ENCODE measurements at places on chromosomes 3 and 15.
A peak's percentile ranks its signal among the peaks of the same experiment; 100 is the strongest.

- DNase-seq, result no peak
Observed at GRCh38 chr15:43776101-43776717, 557 bp downstream of the ELL3 start.

DNA sequence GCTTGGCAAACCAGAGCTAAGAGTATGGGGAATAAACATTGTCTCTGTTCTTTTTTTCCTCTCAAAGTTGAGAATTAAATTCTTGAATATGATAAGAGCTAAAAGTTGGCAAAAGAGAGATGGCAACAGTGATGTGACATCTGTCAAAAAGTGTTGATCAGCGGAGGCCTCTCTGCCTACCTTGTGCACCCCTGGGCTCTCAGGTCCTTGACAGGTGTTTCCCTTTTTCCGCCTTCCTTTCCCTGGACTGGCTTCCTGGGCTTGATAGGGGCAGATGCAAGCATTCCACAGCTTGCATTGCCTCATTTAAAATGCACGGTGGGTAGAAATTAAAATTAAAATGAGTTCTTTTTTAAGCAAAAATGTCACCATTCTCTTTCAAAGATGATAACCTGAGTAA is 84.2 kb downstream of the NSUN3 start:
- no peak for DNase-seq

DNA sequence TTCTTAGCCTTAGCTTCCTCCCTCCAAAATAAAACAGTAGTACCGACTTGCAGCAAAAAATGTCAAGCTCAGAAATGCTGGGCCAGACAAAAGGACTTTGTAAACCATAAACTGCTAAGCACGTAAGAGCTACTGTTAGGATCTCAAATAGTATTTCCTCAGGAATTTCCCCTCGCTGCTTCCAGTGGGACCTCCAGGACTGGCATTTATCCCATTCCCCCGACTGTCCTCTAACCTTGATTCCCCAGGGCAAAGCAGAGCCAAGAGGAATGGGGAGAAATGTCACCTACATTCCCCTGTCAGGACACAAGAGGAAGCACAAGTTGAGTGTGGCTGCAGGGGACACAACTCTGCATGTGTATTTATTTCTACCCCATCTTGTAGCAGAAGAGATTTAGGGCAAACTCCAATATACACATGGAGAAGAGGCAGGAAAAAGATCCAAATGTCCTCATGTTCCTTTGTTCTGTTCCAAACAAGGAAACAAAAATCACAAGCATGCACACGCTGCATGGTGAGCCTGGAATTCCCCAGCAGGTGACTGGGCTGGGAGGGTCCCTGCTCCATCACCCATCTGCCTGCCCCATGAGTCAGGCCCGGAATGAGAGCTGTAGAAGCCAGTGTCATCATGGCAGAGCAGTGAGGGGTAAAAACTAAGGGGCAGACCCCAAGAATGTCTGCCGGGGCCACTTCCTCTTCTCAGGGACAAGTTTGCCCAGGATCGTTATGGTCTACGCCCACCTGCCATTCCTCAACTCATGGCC is 4.2 kb downstream of the STOML1 start:
- DNase-seq, result no peak

- DNase-seq, result no peak
Observed at GRCh38 chr15:89401631-89402517, 67.2 kb upstream of the POLG start.

GRCh38 chr15:51223771-51224229 is 114.6 kb downstream of the CYP19A1 start:
- DNase-seq, result no peak

DNA sequence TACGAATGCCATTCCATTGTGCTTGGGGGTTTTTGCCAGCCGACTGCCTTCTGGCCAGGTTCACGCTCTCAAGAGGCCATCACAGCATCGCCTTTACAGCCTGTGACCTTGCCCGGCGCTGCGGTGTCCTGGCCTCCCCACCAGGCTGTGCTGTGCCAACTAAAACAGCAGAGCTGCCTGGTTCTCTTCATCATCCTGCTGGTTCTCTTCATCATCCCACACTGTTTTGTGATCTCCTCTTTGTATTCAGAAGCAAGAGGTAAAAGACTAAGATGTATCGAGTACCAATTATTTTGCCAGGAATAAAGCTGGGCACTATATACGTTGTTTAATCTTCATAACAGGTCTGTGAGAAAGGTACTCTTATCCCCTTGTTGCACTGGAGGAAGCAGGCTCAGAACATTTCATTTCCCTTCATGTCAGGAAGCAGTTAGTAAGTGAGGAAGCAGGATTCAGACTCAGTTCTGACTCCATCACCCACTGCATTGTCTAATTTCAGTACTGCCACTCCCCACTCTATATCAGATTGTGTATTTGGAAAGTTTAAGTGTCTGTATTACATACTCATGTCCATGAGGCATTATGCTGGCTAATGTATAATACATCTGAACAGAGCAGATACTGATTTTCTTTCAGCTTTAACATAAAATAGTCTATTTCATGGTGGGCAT is 92.7 kb downstream of the LRRC28 start:
- DNase-seq, result peak; percentile 49

DNA sequence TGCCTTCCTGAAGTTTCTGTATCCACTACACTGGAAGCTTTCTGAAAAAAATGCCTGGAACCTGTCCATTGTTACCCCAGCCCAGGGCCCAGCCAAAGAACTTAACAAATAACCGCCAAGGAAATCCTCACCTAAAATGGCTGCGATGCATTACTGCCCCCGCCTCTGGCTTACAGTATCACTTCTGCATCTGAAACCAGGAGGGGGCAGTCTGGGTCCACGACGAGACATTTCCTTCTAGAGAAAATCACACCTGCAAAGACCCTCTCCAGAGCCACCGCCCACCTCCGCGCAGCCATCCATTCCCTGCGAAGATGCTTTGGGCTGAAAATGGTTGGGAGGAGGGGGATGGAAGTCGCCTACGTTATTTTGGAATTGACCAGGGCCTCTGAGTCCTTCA is 22.4 kb upstream of the CELF6 start:
- peak; percentile 39 for DNase-seq

- no peak for DNase-seq
Observed at GRCh38 chr3:176739159-176739558, 458.1 kb downstream of the TBL1XR1 start.

DNA sequence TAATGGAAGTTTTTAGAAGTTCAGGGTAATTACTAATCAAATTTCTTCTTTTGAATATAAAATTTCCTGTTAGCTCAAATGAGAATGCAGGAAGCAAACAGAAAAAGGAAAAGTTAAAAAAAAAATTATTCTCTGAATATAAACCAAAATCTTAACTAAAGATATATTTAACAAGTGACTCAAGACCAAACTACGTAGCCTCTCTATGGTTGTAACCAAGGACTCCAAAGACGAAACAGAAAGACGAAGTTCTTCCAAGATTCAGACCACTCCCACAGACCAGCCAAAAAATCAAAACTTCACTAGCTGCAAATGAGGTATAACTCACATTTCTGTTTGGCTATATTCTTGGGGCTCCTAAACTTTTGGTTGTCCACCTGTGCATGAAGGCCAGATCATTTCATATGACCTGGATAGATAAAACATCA is 846.5 kb upstream of the ALCAM start:
- no peak for DNase-seq

DNA sequence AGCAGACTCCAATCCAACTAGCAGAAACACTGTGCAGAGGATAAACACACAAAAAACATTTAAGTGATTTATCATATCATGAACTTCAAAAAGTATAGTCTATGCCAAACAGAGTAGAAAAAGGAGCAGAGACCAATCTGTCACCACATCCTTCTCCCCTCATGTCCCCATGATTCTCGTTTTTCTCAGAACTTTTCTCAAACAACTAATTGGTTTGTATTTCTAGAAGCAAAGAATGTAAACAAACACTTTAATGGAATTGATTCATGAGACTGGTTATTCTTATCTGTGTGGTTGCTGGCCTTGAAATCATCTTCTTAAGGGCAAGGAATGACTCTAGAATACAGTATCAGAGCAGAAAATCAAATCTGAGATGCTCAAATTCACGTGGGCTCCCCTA is 294.2 kb upstream of the THBS1 start:
- DNase-seq, result no peak

DNA sequence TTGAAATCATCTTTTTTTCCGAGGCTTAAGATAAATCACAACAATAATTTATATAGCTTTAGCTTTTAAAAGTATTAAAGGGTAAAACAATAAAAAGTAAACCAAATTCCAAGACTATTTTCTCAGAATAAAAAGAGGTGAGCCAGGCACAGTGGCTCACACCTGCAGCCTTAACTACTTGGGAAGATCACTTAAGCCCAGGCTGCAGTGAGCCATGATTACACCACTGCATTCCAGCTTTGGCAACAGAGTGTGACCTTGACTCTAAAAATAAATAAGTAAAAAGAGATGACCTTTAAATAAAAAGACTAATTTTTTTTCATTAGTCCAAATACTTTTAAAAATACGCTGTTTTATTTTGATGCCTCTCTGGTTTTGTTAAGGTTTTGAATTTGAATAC is 54.4 kb downstream of the C3orf80 start:
- no peak for DNase-seq

GRCh38 chr3:99929745-99930139 is 112.1 kb downstream of the CMSS1 start:
- DNase-seq, result no peak

- DNase-seq, result peak; percentile 29
Observed at GRCh38 chr3:188060840-188061544, 93.0 kb upstream of the LPP start.

DNA sequence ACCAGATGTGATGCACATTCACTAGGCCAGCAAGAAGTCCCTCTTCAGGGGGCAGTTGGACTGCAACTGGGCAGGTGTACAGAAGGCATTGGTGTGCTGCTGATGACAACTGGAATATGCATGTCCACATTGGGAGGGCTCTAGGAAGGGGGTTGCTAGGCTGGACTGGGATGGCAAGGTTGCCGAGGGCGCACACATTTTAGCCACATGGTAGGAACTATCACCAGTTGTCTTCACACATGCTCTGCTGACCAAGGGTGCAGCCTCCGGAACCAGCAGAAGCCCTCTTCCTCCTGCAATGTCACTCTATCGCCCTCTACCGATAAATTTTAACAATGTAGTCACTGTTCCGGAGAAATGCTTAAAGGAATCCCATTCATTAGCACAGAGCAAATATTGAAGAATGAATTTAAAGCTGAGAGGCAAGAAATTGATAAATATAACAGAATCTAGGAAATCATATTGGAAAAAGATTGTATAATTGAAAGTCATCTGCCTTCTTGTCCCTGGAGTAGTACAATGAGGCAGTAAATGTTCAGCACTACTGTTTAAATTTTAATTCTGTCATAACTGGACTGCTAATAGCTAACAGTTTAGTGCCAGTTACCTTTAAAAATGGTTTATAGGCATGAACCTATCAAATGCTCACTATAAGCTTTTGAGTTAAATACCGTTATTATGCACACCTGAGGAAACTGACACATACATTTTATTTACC is 22.6 kb upstream of the LYSMD4 start:
- peak; percentile 16 for DNase-seq

DNA sequence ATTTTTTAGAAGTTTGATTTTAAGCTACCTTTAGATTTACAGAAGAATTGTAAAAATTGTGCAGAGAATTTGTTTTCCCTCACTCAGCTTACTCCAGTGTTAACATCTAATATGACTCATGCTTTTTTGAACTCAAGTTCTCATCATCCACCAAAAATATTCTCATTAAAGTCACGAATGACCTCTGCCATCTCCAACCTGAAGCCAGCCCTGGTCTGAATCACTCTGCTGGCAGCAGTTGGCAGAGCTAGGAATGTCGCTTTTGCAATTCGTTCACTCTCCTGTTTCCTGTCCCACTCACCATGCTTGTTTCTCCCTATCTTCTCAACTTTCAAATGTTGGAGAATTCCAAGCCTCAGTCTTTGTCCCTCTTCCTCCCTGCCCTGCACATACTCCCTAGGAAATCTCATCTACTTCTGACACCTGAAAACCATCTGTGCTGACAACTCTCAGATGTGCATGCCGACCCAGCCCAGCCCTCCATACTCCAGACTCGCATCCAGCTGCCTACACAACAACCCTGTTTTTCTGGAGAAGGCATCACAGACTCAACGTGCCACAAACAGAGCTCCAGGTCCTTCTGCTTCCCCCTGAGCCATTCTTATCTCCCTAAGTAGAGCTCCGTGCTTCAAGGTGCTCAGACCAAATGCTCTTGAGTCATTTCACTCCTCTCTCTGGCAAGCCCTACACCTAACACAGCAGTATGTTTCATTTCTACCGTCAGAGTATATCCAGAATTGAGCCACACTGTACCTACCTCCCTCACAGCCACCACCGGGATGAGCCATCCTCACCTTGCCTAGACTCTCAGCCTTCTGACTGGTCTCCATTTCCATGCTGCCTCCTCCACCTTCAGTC is 24.9 kb downstream of the PRR23E start:
- DNase-seq, result no peak

- DNase-seq, result no peak
Observed at GRCh38 chr3:156160647-156161046, 40.3 kb downstream of the KCNAB1 start.

GRCh38 chr3:132753946-132754345 is 31.7 kb upstream of the NPHP3 start:
- no peak for DNase-seq

DNA sequence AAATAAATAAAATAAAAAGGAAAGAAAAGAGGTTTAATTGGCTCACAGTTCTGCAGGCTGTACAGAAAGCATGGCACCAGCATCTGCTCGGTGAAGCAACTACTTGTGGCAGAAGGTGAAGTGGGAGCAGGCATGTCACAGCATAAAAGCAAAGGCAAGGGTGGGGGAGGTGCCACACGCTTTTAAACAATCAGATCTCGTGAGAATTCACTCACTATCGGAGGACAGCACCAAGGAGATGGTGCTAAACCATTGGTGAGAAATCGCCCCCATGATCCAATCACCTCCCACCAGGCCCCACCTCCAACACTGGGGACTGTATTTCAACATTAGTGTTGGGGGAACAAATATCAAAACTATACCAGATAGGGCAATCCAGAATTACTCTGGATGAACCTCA is 15.3 kb downstream of the SCG3 start:
- DNase-seq, result no peak

DNA sequence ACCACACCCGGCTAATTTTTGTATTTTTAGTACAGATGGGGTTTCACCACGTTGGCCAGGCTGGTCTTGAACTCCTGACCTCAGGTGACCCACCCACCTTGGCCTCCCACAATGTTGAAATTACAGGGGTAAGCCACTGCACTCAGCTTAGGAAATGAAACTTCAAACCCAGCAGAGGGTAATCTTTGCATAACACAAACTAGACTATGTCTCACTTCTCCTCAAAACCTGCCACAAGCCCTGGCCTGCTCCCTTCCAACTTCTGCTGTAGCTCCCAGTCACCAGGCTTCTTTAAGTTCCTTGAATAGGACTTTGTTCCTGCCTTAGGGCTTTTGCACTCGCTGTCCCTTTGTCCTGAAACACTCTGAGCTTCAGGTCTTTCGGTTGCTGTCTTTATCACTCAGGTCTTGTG is 39.2 kb upstream of the SEMA4B start:
- DNase-seq, result no peak
